ENCODE measurements at places on chromosomes 7 and 10.

GRCh38 chr10:120011359-120012130 lies 119.0 kb downstream of the SEC23IP start:
- DNase-seq: no peak

GRCh38 chr10:120456626-120457430 lies at the start of gene PLPP4:
Gene PLPP4 (plus strand): TSS chr10:120457227. CDS start chr10:120457306, 79 bp downstream.
- DNase-seq: no peak

GRCh38 chr7:143012409-143012808 lies 14.5 kb downstream of the OR9A2 start:
- no peak for DNase-seq

- no peak for DNase-seq
These were observed 179.7 kb downstream of the PRKCQ start for GRCh38 chr10:6400331-6400730.

GRCh38 chr7:138898802-138899201 lies 82.4 kb downstream of the KIAA1549 start:
- DNase-seq: no peak

- DNase-seq: no peak
These were observed 713 bp downstream of the IMMP2L start for GRCh38 chr7:111561654-111561903.

GRCh38 chr7:81284576-81284975 lies 365.7 kb upstream of the SEMA3C start:
- DNase-seq: no peak

Measured in astrocyte of the cerebellum (primary cell).